ENCODE measurements at places on chromosomes 12 and 14.

- no peak overlapping the region for H3K27ac ChIP-seq
- no peak for DNase-seq
- no peaks in the 10 kb centered on the region for H3K4me1 ChIP-seq
- no peaks in the 10 kb centered on the region for H3K36me3 ChIP-seq
- no peak overlapping the region for H3K4me3 ChIP-seq
Observed at GRCh38 chr14:38646391-38646790, 390.5 kb upstream of the CLEC14A start.

DNA sequence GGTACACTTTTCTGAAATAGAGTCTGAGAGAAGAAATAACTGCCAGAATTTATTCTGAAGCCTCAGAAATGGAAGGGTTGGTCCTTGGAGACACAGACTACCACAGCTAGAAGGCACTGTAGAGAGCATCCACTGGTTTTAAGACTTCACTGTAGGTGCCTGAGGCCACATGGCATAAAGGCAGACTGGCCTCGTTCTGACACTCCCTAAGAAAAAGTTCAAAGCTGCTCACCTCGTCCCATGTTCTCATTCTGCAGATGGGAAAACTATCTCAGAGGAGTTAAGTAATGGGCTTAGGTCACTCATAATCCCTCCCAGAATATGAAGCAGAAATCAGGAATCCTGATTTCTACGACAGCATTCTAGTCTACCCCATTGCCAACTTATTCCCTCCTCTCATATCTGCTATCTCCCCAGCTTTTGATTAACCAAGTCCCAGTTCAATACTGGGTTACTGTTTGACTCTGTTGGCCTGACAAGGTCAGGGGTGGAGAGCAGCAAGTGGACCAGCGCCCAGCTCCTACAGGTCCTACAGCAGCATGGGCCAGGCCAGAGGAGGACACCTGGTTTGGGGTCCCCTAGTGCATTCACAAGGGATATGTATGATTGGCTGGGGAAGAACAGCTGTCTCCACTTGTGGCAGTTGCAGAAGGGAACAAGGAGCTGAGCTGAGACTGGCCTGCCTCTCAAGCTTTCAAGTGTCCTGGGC is 3.7 kb downstream of the ITGA5 start:
- no peak for DNase-seq
- H3K27ac ChIP-seq = peak overlapping the region; percentile 9
- no peaks in the 10 kb centered on the region for H3K4me1 ChIP-seq
- no peaks in the 10 kb centered on the region for H3K36me3 ChIP-seq

- peak overlapping the region; percentile 57 for H3K27ac ChIP-seq
- no peak overlapping the region for H3K4me3 ChIP-seq
- H3K27me3 ChIP-seq = no peaks in the 10 kb centered on the region
- no peaks in the 10 kb centered on the region for H3K36me3 ChIP-seq
- no peaks in the 10 kb centered on the region for H3K4me1 ChIP-seq
Observed at GRCh38 chr12:99910342-99910741, 74.4 kb downstream of the ANKS1B start.

GRCh38 chr12:15592934-15593333 is 196.3 kb downstream of the EPS8 start:
- H3K36me3 ChIP-seq = no peaks in the 10 kb centered on the region
- no peak overlapping the region for H3K4me3 ChIP-seq
- no peaks in the 10 kb centered on the region for H3K27me3 ChIP-seq
- no peak overlapping the region for H3K27ac ChIP-seq

GRCh38 chr14:65810322-65810721 is 397.8 kb downstream of the FUT8 start:
- no peak overlapping the region for H3K27ac ChIP-seq
- no peaks in the 10 kb centered on the region for H3K4me1 ChIP-seq
- DNase-seq = no peak
- no peaks in the 10 kb centered on the region for H3K27me3 ChIP-seq
- H3K4me3 ChIP-seq = no peak overlapping the region

GRCh38 chr14:36300337-36300736 is 20.1 kb downstream of the MBIP start:
- H3K36me3 ChIP-seq = no peaks in the 10 kb centered on the region
- no peak overlapping the region for H3K4me3 ChIP-seq
- H3K27ac ChIP-seq = no peak overlapping the region
- H3K4me1 ChIP-seq = no peaks in the 10 kb centered on the region

DNA sequence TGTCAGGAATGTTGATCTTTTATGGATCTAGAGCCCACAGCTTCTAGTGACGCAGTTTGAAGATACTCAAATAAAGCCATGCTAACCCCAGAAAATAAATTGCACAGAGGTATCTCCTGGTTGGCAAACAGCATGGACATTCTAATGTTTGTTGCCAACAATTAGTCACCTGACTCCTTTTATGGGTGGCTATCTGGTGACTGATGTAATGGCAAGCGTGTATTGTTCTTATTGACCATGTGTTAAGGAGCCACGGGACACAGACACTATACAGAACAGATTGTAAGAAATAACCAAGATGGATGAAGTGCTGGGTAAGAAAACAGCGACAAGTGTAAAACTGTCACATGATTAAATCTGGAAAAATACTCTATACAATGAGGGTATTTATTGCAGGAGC is 401.3 kb upstream of the PDE3A start:
- H3K27ac ChIP-seq = no peak overlapping the region
- DNase-seq = no peak
- no peak overlapping the region for H3K4me3 ChIP-seq
- no peaks in the 10 kb centered on the region for H3K27me3 ChIP-seq
- H3K36me3 ChIP-seq = no peaks in the 10 kb centered on the region

DNA sequence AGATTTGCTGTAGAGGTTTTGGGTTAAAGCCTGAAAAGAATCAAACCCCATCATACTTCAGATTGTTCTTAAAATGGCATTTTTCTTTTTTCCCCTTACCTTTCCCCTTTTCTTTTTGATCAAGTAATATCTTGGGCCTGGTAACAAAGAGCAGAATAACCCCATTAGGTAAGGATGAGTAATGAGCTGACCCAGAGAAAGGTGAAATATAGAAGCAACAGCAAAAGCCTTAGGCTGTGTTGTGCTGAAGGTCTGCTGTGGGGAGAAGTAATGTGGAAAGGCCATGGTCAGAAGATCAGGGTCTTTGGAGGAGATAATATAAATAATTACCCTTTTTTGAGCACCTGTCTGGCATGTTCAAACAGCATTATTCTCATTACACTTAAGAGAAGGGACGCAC is 42.3 kb downstream of the MIA2 start:
- no peaks in the 10 kb centered on the region for H3K27me3 ChIP-seq
- no peaks in the 10 kb centered on the region for H3K4me1 ChIP-seq
- H3K36me3 ChIP-seq = no peaks in the 10 kb centered on the region
- no peak overlapping the region for H3K4me3 ChIP-seq
- H3K27ac ChIP-seq = no peak overlapping the region
